H7 (cell line): ENCODE measurements at places on chromosomes 6 and 20.

GRCh38 chr6:150685860-150686259 is 86.2 kb downstream of the PLEKHG1 start:
- DNase-seq, result peak; percentile 84

DNA sequence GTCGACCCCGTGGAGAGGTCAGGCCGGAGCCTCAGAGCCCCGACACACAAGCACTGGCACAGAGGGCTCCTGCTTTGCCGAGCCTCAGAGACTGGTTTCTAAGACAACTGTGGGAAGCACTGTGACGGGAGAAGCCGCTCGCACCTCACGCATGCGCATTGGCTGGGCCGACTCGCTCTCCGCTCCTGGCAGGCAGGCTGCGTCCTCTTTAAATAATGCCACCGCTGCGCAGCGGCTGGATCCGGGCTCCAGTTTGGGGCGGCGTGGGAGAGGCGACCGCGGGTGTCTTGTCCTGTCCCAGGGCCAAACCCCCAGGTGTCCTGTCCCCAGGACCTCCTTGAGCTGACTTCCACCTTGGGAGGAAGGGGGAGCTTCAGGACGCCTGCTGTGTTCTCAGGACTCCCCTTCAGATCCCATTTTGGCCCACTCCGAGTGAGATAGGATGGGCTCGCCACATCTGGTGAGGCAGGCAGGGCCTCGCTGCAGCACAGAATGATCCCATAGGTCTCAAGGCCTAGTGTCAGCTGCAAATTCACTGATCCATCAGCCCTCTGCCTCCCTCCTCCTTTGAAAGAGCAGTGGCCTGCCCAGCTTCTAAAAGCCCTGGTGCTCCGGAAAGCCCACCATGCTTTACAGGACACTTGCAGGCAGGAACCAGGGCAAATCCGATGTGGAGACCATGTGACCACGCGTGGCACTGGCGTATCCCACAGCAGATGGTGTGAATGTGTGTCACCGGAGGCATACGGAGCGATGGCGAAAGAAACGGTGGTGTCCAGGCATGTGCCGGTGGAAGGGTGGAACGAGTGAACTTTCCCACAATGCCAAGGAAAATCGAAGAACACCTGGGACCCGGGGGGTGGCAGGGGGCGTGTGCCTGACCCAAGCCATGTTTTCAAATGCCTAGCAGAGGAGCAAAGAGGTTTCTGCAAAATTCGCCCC is 169.3 kb upstream of the ZNF337 start:
- DNase-seq, result peak; percentile 83

DNA sequence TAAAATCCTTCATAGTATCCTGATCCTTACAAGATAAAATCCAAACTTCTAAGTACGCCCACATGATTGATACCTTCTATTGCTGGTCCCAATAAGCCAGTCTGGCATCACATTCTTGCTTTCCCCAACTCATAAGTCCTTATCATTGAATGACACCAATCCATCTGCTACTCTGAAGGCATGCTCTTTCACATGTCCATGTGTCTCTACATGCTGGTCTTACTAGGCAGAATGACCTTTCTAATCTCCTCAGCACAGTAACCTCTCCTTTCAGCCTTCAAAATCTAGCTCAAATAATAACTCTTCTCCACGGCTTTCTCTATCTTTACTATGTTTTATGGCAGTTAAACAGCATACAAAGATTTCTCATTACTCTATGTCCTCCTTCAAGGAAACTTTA is 71.1 kb downstream of the ASCC3 start:
- no peak for DNase-seq

DNA sequence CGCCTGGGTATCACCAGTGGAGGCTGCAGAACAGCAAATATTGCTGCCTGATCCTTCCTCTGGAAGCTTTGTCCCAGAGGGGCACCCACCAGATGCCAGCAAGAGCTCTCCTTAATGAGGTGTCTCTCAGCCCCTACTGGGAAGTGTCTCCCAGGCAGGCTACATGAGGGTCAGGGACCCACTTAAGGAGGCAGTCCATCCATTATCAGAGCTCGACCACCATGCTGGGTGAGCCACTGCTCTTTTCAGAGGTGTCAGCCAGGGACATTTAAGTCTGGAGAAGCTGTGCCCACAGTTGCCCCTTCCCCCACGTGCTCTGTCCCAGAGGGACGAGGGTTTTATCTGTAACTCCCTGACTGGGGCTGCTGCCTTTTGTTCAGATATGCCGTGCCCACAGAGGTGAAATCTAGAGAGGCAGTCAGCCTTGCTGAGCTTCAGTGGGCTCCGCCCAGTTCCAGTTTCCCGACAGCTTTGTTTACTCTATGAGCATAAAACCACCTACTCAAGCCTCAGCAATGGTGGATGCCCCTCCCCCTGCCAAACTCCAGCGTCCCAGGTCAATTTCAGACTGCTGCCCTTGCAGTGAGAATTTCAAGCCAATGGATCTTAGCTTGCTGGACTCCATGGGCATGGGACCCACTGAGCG is 25.9 kb upstream of the AIG1 start:
- DNase-seq, result no peak
